ENCODE measurements at places on chromosomes 3 and 15.

DNA sequence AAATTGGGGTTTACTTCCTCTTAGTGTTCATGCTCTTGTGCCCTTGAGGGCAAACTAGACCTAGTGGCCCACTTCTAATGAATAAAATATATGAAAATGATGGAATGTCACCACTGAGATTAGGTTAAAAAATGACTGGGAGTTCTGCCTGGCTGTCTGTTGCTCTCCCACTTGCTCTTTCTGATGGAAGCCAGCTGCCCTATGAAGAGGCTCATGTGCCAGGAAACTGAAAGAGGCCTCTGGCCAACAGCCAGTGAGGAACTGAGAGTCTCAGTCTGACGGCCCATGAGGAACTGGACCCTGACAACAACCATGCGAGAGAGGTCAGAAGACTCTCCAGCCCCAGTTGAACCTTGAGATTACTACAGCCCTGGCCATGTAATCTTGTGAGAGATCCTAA is 107.1 kb upstream of the FHIT start:
- no peak for DNase-seq

DNA sequence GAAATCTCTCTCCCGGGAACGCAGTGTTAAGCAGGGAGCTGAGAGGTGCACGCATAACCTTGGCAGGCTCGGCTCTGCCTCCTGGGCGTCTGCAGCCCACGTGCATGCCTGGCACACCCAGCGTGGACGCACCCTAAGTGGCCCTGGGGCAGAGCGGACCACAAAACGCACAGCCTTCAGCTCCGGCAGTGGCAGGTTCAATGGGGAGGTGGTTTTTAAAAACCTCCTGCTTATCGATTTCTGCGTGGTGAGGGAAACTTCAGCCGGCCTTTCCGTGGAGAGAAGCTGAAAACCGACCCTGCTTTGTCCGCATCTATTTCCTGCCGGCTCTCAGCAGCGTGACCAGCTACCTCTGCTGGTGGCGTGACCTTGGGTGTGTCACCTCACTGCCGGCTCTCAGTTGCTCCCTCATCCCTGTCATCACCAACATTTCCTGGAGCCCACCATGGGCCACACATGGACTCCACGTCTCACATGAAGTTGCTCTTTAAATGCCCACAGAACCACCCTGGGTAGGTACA is 134.8 kb upstream of the MEF2A start:
- DNase-seq = peak; percentile 10

DNA sequence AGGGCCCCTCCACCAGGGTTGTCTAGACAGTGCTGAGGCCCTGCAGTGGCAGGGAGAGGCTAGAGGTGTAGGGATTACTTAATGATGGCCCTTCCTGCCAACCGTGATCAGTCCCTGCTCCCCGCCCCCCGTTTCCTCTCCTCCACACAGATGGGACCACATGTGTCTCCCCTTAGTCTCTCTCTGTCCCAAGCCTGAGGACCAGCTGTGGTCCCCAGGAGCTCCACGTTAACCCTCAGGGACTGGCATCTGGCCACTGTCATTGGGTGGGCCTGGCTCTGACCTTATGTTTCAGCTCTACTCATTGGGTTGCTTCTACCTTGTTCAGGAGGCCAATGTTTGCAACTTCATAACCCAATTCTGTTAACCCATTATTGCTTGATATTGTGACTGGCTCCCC is 6.0 kb upstream of the ALPK3 start:
- no peak for DNase-seq

GRCh38 chr3:132167870-132168269 is 133.1 kb upstream of the CPNE4 start:
- DNase-seq = no peak

DNA sequence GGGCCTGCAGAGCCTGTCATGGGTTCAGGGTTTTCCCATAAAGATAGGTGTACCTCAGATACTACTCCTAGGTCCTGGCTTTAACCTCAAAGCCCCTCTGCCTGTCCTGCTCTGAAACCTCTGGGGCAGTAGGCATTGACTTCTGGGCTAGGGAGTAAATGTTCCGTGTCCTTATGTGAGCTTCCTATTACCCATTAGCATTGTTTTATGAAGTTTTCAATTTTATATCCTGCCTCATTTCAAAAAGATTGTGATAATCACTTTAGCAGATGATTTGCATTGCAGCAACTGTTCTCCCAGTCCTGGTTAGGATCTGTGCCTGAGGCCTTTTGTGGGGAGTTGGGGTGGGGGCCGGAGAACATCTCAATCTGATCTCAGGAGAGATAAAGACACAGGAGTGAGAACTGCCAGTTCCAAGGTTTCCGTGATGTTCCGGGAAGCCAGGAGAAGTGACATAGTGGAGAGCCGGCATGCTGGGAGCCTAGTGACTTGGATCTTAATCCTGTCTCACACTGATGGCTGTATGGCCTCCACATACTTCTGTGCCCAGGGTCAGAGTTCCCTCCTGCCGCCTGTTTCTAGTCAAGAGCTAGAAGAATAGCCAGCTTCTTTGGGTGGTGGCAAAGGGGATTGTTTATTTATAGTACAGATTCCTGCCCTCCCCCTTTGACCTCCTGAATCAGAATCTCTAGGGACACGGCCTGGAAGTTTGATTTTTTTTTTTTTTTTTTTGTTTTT is 10.6 kb downstream of the TPM1 start:
- no peak for DNase-seq

DNA sequence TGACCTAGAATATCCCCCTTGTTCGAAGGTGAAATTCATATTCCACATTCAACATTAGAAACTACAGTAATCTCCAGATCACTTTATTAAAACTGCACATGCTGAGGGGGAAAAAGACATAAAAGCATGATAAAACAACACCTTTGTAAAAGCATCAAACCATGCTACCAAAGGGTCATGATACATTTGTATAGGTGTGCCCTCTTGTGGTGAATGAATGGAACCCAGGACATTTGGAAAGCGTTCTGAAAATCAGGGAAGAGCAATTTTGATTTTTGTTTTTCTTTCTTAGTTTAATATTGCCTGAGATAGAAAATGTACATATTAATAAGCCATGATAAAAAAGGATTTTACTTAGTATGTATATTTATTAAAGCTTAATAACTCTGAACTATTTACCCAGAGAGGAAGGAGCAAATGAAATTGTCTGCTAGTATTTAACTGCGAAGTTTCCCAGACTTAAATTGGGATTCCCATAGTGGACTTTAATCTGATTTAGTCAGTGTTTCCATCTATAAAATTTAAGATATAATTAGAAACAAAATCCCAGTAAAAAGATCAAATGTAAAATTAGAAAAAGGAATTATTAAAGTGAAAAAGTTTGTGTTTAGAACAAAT is 105.8 kb upstream of the ARL6 start:
- DNase-seq = no peak

- no peak for DNase-seq
These were observed 234.6 kb downstream of the NAALADL2 start for GRCh38 chr3:175093748-175094147.

DNA sequence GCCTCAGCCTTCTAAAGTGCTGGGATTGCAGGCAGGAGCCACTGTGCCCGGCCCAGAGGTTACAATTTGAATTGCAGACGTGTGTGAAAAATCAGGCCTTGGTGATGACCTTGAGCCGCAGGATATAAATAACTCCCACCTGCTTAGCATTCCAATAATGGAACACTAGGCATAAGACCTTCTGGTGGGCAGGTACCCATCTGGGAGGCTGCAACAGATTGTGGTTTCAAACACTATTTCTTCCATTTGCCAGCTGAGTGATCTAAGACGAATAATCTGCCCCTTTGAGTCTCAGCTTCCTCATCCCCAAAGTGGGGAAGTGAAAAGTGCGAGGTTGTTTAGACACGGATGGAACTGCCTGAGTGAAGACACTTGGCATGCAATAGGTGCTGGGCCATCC is 47.7 kb upstream of the HERC1 start:
- DNase-seq = no peak

- no peak for DNase-seq
These were observed 56.5 kb upstream of the GOLGA6L2 start for GRCh38 chr15:23503576-23503975.

- peak; percentile 50 for DNase-seq
These were observed 73.0 kb downstream of the OXNAD1 start for GRCh38 chr3:16337856-16338540.

GRCh38 chr3:141618938-141619337 is 119.2 kb upstream of the RNF7 start:
- DNase-seq = no peak

DNA sequence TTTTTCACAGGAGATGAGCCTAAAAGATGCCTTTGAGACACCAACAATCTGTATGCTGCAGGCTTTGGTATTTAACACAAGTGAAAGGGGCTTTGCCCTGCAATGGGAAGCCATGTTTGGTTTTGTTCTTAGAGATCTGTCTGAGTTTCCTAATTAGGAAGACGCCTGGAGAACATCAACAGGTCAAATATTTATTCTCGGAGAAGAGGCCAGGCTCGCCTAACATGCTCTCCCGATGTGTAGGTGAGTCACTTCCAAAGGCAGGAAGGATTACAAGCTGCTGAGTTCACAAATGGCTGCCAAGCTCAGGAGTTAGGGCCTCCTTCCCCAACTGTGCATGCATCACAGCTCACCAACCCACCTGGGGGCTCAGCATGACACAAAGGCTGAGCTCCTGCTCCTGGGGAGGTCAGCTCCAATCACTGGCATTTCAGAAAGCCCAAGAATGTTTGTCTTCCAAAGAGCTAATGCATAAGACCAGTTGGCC is 119.5 kb upstream of the PRICKLE2 start:
- DNase-seq = no peak

DNA sequence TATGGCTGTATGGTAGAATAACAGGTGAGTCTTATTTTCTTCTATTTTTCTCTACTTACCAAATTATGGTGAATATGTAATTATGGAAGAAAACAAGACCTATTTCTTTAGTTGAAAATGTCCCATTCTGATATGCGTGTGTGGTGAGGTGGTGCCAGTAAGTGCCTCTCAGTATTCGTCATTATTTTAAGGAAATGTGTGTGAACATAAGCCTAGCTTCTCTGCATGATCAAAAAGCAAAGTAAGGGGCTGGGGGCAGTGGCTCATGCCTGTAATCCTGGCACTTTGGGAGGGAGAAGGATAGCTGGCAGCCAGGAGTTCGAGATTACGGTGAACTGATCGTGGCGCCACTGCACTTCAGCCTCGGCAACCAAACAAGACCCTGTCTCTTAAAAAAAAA is 26.0 kb downstream of the LARS2 start:
- no peak for DNase-seq

DNA sequence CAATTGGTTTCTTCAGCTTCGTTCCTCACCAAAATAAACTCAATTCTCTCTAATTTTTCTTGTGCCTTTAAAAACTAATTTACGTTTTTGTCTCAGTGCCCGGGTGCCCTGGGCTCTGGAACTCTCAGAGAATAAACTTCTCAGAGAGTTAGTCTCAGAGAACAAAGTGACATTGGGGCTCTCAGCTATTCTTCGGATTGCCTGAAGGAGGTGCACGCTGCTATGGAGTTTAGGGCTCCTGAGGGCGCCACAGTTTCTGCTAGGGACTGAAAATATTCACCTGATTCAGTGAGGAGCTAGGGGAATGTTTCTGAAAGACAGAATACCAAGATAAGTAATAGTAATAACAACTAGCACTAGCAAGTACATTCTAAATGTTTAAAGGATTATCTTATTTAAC is 22.7 kb downstream of the ZIC4 start:
- DNase-seq = no peak

GRCh38 chr15:48986240-48986639 is 22.5 kb upstream of the SHC4 start:
- no peak for DNase-seq
